SIG-M5 (cell line): ENCODE measurements at places on chromosomes 3 and 15.

GRCh38 chr15:58454950-58455401 lies 23.2 kb downstream of the LIPC start:
- DNase-seq: no peak

DNA sequence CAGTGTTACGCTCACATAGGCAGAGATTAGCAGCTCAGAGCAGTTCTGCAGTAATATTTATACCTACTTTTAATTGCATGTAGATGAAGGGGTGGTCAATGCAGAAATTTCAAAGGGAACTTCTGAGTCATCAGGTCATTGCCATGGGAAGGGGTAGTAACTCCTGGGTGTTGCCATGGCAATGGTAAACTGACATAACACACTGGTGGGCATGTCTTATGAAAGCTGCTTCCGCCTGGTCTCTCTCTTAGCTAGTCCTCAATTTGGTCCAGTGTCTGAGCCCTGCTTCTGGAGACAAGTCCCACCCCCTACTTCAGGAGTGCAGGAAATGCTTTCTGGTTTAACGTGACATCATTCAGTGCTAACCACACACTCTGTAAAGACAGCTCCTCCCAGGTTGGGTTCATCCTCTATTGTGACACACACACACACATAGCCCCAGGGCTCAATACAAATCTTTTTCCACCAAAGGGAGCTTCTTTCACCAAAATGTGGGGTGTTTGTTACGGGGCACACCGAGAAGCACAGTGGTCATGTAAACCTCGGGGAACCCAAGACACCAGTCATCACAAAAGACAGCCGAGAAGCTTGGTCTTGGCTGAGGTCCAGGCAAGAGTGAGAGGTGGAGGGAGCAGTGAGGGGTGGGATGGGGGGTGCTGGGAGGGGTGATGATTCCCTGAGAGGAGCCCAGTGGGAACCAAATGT lies 74.5 kb downstream of the TLE3 start:
- DNase-seq: peak; percentile 72

DNA sequence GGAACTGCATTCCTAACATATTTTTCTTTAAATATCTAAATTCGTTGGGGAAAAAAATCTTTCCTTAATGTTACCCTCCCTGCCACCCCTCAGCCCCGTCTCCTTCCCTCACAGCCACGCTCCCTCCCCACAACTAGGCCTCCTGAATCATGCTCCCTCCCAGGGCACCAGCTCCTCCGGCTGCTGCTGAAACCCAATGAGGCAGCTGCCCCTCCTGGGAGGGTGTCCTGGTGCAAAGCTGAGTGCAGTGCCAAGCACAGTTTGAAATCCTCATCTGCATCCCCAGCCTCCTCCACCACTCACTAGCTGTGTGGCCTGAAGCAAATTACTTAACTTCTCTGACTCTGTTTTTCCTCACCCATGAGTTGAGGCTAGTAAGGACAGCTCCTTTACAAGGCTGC lies 2.7 kb upstream of the NR2E3 start:
- DNase-seq: no peak

DNA sequence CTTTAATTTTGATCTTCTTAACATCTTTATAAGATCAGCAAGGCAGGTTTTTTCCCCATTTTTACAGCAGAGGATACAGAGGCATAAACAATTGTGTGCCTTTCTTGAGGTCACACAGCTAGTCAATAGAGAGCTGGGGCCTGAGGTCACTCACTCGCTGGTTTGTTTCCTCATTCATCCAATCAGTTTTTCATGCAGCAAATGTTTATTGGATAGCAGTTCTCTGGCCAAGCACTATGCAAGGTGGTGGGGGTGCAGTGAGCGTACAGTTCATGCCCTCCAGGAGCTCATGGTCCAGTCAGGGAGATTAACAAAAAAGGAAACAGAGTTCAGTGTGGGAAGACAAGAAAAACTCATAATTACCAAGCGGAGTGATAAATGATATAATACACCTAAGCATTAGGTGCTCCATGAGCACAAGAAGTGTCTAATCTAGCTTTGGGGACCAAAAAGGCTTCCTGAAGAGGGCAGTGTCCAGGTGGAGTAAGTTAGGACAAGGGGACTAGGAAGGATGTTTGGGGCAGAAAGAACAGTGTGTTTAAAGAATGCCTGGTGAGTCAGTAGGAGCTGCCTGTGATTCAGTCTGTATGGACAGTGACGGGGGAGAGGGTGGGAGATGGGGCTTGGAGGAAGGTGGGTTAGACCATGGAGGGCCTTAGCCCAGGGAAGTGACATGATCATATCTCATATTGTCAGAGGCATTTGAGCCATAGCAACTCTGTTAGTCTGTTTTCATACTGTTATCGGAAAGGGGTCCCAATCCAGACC lies 29.3 kb downstream of the MAP2K5 start:
- DNase-seq: no peak

DNA sequence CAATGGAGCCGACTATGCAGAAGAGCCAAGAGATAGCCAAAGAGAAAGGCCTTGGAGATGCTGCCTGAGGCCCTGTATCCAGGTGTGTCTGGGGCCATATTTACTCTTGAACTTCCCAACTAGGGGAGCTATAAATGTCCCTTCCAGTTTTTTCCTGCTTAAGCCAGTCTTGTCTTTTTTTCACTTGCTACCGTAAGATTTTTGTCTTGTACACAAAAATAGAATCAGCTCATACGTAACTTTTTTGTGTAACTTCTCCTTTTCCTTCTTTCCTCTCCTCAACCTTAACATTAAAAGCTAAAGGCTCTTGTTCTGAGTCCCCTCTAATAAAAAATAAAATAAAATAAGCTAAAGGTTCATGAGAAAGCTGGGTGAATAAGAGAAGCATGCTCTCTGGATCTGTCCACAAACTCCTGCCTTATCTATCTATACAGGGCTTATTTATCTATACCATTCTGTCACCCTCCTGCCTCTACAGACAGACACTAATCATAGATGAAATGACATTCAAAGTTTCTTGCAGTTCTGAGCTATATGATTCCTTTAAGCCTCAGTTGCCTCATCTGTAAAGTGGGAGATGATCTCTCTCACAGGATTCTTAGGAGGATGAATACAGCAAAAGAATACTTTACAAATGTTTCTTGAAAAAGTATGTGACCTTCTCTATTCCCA lies 4.6 kb downstream of the SUMF1 start:
- no peak for DNase-seq

DNA sequence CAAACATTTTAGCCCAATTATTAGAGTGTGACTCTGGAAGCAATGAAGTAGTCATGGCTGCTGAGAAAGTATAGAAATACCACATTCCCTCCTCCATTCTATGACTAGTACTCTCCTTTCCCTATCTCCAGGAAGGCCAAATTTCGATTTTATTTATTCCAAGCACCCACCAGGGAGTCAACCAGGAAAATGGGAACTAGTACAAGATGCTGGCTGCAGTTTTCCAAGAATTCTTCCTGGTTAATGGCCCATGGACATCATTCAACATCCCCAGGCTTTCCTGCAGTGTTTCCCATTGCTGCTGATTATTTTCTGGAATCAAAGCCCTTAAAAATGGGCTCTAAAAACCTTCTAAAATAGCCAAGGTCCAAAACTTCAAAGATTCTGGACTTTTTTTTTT lies 247.9 kb upstream of the STT3B start:
- DNase-seq: no peak

DNA sequence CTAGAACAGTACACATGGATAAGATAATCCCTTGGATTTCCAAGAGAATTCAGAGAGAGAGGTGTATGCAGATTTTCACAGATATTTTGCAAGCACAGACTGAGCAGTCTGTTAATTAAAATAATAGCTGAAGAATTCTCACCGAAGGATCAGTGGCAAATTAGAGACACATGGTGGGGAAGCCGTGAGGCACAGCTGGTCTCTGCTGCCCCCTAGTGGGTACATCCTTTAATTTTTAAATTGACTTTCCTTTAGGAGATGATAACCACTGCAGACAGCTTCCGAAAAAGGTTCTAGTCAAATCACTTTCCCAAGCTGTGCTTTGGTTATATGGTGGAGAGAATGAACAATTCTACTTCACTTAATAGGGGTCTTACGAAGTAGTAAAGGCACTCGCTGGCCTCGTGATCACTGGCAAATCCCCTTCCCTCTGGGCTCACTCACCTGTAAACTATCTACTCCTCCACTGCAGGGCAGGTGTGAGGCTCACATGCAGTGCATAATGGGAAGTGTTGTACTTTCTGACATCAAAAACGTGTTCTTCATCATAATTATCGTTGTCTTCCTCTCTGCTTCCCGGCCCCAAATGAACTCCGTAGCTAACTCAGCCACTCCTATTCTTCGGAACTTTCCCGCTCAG lies 19.5 kb downstream of the MESD start:
- no peak for DNase-seq
